ENCODE measurements at places on chromosomes 5 and 9.

DNA sequence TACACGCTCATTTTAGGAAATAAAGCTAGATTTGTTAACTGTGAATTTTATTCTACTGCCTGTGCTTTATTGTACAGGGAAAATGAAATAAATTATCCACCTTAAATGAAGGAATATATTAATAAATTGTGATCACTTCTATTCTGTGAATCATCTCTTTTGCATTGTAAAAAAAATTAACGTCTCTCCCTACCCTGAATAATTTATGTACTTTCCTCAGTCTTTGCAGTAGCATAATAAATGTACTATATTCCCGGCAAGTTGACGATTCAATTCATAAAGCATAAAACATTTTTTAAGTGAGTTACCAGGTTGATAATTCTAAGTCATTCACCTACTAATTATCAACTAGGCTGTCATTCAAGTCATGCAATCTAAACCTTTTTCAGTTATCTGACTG lies 1425.3 kb upstream of the CDH9 start:
- DNase-seq = no peak

GRCh38 chr5:156103155-156103885 lies 223.6 kb upstream of the SGCD start:
- no peak for DNase-seq

DNA sequence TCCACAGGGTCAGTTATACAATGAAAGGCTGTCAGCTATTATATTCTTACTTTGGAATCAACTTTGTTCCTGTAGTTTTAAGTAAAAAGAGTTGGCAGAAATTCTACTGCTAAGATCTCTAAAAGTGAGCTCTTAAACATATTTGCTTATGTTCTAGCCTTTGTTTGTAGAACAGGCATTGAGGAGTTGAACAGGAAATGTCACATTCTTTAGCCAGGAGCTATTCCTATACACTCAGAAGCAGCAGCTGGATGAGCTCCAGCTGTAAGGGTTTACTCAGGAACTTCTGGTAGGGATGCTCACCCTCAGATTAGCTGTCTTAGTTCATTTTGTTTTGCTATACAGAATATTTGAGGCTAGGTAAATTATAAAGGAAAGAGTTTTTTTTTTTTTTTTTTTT lies 22.4 kb upstream of the SPINK14 start:
- no peak for DNase-seq

DNA sequence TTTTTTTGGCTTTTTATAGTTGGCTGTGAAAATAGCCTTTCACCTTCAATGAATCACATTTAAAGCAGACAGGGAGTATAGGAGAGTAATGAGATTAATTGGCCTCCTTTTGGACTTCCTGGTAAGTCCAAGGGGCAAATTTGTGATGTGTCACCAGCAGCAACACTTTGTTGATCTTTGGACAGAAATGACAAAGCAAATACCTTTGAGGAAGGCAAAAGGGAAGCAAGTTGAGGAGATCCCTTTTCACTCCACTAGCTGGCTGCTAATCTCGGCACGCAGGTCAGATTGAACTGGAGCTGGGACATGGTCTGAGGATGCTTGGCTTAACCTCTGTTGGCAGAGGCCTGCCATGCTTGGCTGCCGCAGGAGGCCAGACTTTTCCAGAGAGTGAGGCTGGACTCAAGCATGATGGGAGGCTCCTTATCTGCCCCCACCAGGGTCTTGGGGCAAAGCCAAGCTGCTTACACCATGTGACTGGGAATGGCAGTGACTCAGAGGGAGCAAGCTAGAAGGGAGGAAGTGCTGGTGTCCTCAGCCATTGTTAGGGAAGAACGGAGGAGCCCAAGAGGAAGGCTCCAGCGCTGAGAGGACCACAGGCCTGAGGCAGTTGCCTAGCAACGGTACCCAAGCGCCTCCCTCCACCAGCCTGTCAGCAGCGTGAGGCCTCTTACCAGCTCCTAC lies 174.5 kb upstream of the MAP1B start:
- DNase-seq = no peak

- DNase-seq = no peak
These were observed 198.0 kb downstream of the GAS1 start for GRCh38 chr9:86749161-86749893.

- no peak for DNase-seq
These were observed 87.8 kb upstream of the APC start for GRCh38 chr5:112649882-112650281.

GRCh38 chr5:154850255-154851062 lies at the start of gene FAXDC2:
TSS of gene FAXDC2 (minus strand) at chr5:154850603. CDS start at chr5:154838178, 12,425 bp downstream.
- no peak for DNase-seq

DNA sequence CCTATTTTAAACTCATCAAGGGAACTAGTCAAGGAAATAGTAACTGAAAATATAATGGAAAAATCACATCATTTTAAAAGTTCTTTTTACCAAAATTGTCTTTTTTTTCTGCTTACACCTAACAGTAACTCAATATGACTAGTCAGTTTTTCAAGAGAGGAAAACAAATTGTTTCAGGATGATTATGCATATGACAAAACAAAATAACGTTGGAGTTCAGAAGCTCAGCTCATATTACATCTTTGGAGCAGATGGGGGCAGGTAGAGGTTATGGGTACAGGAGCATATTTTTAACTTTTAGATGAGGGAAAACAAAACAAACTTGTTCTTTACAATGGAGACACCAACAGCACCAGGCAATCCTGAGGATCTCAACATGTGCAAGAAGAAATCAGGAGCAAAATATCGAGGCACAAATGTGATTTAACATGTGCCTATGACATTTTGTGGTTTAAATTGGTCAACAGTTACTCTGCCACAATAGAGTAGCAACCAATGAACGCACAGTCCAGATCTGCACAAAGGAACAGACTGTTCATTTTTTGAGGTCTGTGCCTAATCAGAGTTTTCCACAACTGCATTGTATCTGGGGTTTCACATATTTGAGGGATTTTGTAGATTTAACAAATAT lies 659.0 kb downstream of the ANXA1 start:
- DNase-seq = no peak

DNA sequence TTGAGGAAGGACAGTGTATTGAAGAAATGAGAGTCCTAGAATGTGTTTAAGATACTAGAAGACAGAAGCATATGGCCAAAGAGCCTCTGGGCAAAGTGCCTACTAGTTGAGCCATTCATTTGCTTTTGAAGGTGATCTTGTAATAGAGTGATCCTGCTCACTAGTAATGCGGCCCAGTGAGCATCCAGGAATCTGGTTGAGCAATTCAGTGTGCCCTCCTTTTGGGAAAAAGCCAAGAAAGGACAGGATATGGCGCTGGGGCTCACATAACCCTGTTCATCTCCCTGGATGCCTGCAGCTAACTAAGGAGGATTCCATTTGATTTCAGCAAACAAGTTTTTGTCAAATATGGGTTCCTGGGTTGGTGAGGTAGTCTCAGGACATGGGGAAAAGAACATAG lies 16.3 kb downstream of the ADAM19 start:
- DNase-seq = no peak

DNA sequence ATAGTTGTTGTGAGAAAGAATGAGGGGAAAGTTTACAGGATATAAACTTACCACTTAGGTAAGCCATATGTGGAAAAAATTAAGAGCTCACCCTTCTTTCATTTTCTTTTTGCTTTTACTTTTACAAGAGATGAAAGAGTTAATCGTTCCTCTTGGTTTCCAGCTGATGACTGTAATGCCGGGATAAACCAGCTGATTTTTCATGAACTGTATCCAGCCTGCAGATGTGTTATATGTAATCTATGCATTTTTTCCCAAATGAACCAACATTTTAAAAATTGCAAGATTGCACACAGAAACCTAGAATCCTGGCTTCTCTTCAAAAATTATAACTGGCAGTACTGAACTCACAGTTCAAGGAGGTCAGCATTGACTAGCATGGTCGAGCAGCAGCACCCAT lies 185.9 kb downstream of the GRIA1 start:
- no peak for DNase-seq

- no peak for DNase-seq
These were observed 202.4 kb upstream of the ZNF618 start for GRCh38 chr9:113673726-113674125.

Data from stimulated activated CD8-positive, alpha-beta memory T cell treated with anti-CD3 and anti-CD28 coated beads, Interleukin-4, amount 100 ng/mL, for 1 hour (primary cell).